ENCODE measurements at places on chromosomes 16 and 17. TPM values are rescaled to one million over a fixed set of nuclear protein-coding genes. Genes with fewer than 3 reads are reported as not detected.

GRCh38 chr16:48494742-48495141, 109.5 kb upstream of the SIAH1 start:
- DNase-seq: no peak

- DNase-seq: no peak
Observed at GRCh38 chr16:49936791-49937190, 80.9 kb upstream of the ZNF423 start.

GRCh38 chr16:69399361-69399760, 13.6 kb upstream of the TERF2 start:
- no peak for DNase-seq

The KRT36 gene
- total RNA-seq: not detected

DNA sequence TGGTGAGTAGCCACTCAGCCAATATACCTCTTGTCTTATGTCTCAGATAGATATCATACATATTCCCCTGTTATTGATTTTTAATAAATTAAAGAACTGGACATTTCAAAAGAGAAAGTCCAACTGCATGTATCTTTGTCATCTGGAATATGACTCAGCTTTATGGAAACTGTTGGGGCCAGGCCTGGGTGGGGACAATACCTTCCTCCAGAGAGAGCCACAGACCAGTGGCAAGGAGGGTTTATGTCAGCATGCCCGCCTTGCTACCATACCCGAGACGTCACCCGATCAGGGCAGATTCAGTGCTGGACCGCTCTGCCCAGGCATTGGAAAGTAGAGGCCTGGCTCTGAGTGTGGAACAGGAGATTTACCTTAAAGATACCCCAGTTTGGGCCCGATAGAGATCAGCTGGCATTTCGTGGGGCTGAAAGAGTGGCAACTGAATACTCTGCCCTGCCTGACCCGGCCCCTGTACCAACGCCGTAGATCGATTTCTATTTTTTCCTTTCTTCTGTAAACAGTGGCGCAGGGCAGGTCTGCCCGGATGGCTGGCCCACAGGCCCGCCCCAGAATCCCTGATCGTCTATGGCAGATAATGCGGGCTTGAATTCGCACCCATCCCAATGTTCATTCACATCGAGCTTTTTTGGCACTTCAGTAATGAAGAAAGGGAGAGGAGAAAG, 158.6 kb downstream of the SALL1 start:
- no peak for DNase-seq

DNA sequence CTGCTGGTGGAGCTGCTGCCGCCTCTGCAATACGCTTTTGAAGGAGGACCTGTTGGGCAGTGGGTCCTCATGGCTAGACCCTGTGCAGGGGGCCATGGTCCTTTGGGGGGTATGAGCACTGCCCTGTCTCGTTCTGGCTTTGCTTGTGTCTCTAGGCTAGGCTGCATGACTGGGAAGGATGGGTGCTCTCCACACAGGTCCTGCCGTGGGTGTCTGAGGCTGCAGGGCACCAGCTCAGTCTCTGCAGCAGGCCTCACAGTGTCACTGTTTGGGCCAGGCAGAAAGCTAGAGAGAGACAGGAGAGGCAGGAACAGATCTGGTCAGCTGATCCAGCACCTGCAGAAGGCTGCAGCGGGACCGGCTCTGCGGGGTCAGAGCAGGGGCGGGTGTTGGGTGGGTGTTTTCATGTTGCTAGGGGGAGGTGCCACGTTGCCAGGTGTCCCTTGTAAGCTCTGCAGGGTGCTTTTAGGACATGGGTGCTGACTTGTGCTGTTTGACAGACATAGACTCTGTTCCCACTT, 111.4 kb downstream of the SNX29 start:
- peak; percentile 44 for DNase-seq

- DNase-seq: no peak
Observed at GRCh38 chr16:86219655-86220445, 290.5 kb upstream of the FOXF1 start.

The DRC3 gene
- total RNA-seq: 0.96 TPM

The PMM2 gene
- total RNA-seq: 33.8 TPM

- no peak for DNase-seq
Observed at GRCh38 chr17:82247182-82247823, 18.5 kb downstream of the SLC16A3 start.

The KCNJ12 gene
- 0.73 TPM for total RNA-seq

- no peak for DNase-seq
Observed at GRCh38 chr16:72944757-72945485, 103.0 kb downstream of the ZFHX3 start.

DNA sequence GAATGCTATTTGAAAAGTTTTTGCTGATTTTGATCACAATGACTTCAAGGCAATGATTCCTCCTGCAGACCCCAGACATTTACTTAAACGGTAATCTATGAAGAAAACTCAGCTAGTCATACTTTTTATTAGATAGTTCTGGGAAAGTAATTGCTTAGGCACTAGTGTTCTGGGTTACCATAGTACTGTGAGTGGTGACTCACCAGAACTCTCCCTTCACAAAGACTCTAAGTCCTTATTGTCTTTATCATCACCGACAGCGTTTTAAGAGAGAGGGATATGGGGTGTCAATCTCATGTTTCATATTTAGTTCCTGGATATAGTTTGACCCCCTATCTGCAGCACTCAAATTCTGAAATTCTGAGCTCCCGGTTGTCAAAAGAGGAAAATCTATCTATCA, 43.0 kb upstream of the CDH8 start:
- DNase-seq: no peak

The DCAKD gene
- total RNA-seq: 48.2 TPM

GRCh38 chr16:75471723-75472633, 7.5 kb upstream of the TMEM170A start:
- DNase-seq: peak; percentile 34

- no peak for DNase-seq
Observed at GRCh38 chr16:65313936-65314626, 192.2 kb upstream of the CDH11 start.

DNA sequence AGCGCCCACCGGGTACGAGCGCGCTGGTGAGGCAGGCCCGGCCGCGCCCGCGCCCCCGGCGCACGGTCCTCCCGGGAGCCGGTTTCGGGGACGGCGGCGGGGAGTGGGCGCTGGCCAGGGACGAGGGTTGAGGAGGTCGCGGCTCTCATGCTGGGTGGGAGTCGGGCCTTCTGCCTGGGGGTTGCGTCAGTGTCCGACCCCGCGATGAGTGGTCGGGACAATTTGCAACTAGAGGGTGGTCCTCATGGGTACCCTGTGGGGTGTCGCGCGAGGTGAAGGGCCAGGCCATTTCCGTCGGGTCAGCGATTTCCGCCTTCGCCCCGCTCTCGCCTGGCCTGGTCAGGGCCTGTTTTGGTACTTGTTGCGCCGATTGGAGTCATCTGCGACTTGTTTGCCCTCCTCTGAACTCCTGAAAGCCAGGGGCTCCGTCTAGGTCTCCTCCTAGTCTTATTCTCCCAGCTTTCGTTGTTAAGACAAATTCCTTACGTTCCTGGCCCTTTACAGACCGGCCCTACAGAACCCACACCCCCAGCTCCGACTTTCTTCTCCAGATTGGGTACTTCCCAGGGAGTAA, 14.9 kb downstream of the NAA60 start:
- DNase-seq: no peak

- no peak for DNase-seq
Observed at GRCh38 chr17:77429369-77429968, 288.7 kb downstream of the SEC14L1 start.

The CTRL gene
- total RNA-seq: 2.6 TPM

DNA sequence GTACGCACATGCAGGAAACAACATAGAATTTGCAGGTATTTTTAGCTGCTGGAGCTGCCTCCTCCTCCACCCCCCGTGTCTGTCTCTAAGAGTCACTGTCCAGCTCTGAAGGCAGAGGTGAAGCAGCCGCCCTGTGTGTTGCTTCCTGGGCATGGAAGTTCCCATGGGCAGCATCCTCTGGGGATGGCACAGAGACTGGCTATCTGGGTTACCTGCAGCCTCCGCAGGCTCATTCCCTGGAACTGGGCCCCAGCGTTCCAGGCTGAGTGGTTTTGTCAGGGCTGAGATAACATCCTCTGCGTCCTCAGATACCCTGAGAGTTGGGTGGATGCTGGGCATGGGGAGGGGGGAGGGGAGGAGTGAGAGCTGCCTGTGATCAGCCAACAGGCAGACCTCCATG, 41.5 kb upstream of the MRTFB start:
- no peak for DNase-seq
